ENCODE measurements at places on chromosomes 4 and X.
A peak's percentile ranks its signal among the peaks of the same experiment; 100 is the strongest.

DNA sequence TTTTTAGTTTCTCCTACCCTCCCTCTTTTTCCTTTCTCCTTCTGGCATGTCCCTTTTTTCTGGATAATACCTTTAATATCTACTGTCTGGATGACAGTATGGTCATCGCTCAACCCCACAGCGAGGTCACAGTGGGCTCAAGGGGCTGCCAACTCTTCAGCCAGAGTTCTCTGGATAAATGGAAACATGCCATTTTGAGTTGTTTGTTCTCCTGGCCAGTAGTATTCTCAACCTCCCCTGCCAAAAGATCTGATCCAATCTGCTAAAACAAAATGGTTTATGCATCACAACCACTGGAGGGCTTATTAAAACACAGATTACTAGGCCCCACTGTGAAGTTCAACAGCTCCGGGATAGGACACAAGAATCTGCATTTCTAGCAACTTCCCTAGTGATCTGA is 5.0 kb upstream of the LAMP2 start:
- DNase-seq: no peak

GRCh38 chr4:101806914-101807313 is 16.4 kb downstream of the BANK1 start:
- no peak for DNase-seq

- DNase-seq: no peak
Measured at GRCh38 chr4:4881432-4881831, 22.0 kb downstream of the MSX1 start.

- no peak for DNase-seq
Measured at GRCh38 chr4:28913466-28913865, 1806.7 kb upstream of the PCDH7 start.

GRCh38 chr4:117984366-117984680 is 50.0 kb upstream of the NDST3 start:
- no peak for DNase-seq

DNA sequence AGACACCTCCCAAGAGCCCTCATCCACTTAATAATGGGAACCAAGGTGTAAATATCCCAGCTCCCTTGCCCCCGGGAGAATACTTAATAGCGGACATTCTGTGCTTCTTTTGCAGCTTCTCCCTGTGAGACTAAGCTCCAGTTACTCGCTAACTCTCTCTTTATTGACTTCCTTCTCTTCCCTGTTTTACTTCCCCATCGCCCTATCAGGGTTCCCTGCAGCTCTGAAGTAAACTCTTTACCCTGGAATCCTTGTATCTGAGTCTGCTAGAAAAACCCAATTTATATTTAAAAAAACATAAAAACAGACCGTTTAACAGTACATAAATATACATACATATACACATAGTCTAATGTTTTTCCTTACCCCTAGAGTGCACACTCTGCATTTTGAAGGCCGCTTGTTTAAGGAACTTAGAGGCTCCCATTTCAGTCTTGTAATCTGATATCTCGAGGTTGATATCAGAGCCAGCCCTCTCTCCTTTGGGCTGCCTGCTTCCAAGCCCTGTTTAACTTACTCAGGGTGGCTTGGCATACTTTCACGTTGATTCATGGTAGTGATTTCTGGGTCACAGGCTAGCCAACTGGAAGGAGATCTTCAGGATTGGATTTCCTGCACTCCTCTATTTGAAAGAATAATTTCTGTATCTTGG is 177.4 kb upstream of the SCML1 start:
- DNase-seq: peak; percentile 26

GRCh38 chrX:45771560-45772340 is 571.1 kb upstream of the DIPK2B start:
- no peak for DNase-seq

GRCh38 chr4:152115794-152116193 is 355.0 kb upstream of the GATB start:
- no peak for DNase-seq

Data from neural progenitor cell (in vitro differentiated cells).